ENCODE measurements at places on chromosomes 6 and 20.
A peak's percentile ranks its signal among the peaks of the same experiment; 100 is the strongest.

DNA sequence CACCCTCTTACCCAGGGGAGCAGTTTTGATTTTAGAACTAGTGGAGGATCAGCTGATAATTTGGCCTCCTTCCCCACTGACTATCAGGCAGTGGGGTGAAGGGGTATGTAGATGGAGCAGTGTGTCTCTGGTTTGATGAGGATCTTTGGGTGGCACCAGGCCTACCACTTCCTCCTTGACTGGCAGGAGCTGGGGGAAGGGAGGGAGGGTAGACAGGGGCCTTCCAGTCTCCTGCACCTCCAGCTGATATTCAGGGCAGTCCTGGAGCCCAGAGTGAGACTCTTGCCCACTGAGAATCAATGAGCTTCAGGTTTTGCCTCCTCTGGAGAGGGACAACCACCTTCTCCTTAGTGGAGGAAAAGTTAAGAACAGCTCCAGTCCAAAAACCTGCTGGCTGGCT, 3.2 kb downstream of the DEF6 start:
- DNase-seq: peak; percentile 5

DNA sequence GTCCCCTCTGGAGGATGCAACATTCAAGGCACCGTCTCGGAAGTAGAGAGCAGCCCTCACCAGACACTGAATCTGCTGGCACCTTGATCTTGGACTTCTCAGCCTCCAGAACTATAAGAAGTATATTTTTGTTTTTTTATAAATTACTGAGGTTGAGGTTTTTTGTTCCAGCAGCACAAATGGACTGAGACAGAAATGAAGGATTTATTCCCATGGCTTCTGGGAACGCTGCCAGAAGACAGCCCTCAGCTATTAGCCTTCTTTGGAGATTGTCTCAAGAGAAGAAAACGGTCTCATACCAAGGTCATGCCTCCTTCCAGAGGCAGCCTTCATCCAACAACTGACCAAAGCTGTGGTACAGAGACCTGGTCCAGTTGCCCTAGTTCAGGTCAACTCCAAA, 85.4 kb downstream of the CHMP4B start:
- no peak for DNase-seq

GRCh38 chr6:3291346-3291745, 32.6 kb downstream of the PSMG4 start:
- DNase-seq: no peak

DNA sequence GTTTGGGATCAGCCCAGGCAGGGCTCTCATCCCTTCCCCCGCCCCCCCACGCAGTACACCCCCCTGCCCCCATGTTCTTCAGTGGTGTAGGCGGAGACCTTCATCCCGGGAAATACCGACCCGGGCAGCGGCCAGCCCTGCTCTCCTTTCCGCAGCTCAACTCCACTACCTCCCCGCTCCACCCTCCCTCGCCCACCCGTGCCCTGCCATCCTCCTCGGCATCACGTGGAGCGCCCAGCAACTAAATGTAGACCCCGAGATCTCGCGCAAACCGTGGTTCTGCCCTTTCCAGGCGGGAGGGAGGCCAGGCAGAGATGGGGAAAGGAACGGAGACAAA, 1932.2 kb upstream of the DEFB115 start:
- no peak for DNase-seq

DNA sequence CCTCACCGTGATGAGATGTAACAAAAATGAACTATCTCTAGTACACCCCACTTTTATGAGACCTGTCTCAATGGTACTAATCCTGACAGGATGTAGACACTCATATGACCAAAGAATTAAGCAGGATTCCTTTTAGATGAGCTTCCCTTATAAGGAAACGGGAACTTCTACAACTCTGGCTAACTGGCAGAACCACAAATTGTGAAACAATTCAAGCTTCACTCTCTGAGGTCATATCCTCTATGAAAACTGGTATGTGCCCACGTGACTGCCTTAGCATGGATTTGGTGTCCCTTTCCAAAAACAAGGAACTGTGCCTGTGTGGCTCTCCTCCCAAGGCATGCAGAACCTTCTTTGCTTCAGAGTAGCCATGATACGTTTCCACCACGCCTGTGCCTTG, 14.1 kb upstream of the CPNE5 start:
- peak; percentile 95 for DNase-seq

- no peak for DNase-seq
Measured at GRCh38 chr6:36361071-36361470, 24.4 kb upstream of the BNIP5 start.

- DNase-seq: no peak
Measured at GRCh38 chr6:5766260-5766659, 240.5 kb downstream of the NRN1 start.

GRCh38 chr6:140134224-140134623, 759.8 kb upstream of the CITED2 start:
- no peak for DNase-seq

- no peak for DNase-seq
Measured at GRCh38 chr6:169028343-169028742, 225.3 kb downstream of the THBS2 start.

DNA sequence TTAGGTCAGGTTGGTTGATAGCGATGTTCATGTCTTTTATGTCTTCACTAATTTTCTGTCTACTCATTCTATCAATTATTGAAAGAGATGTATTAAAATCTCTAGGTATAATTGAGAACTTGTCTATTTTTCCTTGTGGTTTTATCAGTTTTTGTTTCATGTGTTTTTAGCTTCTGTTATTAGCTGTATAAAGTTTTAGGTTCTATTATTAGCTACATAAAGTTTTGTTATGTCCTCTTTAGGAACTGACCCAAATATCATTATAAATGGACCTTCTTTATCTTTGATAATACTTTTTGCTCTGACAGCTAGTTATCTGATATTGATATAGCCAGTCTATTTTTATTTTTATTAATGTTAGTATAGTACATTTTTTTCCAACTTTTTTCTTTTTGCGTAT, 92.4 kb upstream of the TMEM170B start:
- DNase-seq: no peak

- DNase-seq: no peak
Measured at GRCh38 chr6:162069995-162070394, 657.6 kb downstream of the PRKN start.

- peak; percentile 60 for DNase-seq
Measured at GRCh38 chr6:6890400-6890858, 217.3 kb upstream of the RREB1 start.

DNA sequence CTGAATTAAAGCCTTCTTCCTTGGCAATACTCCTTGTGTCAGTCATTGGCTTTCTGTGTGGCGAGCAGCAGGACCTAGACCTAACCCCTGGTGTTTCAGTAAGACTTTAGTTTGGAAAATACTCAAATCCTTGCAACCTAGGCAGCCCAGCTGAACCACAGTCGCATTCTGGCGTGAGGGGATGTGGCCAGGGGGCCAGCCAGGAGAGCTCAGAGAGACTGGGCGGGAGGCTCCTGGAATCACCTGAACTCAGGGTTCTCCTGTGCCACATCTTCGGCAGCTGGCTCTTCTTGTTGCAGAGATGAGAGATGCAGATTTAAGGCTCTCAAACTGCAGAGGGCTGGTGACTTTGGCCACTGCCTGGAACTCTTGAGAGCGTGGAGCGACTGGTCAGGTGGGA, 102.7 kb downstream of the SYNDIG1 start:
- DNase-seq: no peak

- no peak for DNase-seq
Measured at GRCh38 chr6:42403421-42403820, 48.3 kb downstream of the TRERF1 start.

- no peak for DNase-seq
Measured at GRCh38 chr20:8249634-8250033, 117.6 kb downstream of the PLCB1 start.

- DNase-seq: no peak
Measured at GRCh38 chr6:5730585-5731263, 276.0 kb downstream of the NRN1 start.

- DNase-seq: no peak
Measured at GRCh38 chr6:74891349-74891831, 314.5 kb downstream of the COL12A1 start.

DNA sequence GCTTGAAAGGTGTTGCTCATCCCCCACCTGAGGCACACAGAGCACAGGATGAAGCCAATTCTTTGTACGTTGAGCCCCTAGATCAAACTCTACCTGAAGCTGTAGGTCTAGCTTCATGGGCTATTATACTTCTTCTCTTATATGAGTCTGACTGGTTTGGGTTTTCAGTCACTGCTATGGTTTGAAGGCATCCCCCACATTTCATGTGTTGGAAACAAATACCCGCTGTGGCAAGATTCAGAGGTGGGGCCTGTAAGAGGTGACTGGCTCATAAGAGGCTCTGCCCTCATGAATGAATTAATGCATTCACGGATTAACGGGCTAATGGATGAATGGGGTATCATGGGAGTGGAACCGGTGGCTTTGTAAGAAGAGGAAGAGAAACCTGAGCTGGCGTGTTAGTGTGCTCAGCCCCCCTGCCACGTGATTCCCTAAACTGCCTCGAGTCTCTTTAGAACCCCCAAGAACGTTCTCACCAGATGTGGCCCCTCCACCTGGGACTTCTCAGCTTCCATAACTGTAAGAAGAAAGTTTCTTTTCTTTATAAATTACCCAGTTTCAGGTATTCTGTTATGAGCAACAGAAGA, 39.2 kb downstream of the PREX1 start:
- DNase-seq: no peak

GRCh38 chr6:144266091-144266649, 19.0 kb upstream of the UTRN start:
- no peak for DNase-seq

GRCh38 chr20:22946596-22946995, 88.5 kb upstream of the SSTR4 start:
- no peak for DNase-seq

GRCh38 chr6:164417537-164418261, 891.7 kb downstream of the C6orf118 start:
- no peak for DNase-seq

GRCh38 chr6:166613027-166613426, 14.0 kb downstream of the RPS6KA2 start:
- no peak for DNase-seq

DNA sequence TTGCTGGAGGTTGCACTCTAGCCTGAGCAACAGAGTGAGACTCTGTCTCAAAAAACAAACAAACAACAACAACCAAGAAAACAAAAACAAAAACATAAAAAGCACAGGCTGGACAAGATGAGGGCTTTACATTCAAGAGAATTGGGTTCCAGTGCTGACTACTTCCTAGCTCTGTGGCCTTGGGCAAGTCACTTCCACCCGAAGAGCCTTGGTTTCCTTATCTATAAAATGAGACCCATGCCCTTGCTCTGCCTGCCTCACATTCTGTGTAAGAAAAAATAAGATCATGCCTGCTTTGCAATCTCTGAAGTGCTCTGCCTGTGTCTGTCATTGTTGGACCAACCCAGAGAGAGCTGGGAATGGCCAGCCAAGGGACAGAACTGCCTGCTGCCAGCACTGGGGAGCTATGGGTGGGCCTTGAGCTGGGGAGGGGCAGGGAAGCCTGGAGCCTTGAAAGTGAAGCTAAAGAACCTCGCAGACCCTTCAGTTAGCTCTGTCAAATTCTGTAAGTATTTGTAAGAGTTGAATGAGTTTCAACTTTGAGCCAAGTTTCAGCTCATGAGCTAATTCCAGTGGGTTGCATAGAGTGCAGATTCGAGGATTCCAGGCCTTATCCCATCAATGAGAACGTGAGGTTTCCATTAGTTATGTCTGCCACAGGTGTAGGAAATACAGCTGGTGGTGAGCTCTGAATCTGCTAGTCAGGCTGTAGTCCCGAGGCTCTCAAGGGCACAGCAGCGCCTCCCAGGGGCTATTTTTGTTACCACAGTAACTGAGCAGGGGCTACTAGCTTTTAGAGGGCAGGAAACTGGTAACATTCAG, 93.2 kb downstream of the DLGAP4 start:
- DNase-seq: peak; percentile 35

DNA sequence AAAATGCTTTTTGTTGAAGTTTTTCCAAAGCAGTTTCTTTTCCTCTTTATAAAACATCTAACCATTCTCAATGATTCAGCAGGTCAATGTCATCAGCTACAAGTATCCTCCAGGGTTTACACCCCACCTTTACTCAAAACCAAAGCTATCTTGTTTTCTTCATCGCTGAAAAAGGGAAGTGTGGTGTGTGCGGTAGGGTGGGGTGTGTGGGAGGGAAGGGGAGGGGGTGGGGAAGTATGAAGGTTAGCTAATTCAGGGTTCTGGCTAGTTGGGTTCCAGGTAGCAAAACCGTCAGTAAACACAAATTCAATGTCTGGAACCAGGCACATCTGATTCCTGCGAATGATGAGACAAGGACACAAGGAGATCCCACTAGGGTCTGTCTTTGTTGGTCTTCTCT, 189.6 kb downstream of the GJA10 start:
- DNase-seq: peak; percentile 34

- DNase-seq: no peak
Measured at GRCh38 chr6:48782225-48782624, 671.2 kb upstream of the PTCHD4 start.

GRCh38 chr6:138728662-138729061, 44.9 kb upstream of the CCDC28A start:
- peak; percentile 93 for DNase-seq

DNA sequence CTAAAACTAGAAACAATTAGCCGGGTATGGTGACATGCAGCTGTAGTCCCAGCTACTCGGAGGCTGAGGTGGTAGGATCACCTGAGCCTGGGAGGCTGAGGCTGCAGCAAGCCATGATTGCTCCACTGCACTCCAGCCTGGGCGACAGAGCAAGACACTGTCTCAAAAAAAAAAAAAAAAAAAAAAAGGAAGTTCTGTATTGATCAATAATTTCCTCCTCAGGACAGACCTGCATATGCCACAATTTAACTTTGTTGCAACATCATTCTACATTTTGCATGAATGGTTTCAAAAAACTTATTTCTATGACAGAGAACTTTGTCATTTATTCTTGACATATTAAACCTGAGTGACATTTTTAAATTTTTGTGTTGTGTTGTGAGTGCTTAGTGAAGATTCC, 5.5 kb downstream of the DNAJC5 start:
- peak; percentile 9 for DNase-seq

DNA sequence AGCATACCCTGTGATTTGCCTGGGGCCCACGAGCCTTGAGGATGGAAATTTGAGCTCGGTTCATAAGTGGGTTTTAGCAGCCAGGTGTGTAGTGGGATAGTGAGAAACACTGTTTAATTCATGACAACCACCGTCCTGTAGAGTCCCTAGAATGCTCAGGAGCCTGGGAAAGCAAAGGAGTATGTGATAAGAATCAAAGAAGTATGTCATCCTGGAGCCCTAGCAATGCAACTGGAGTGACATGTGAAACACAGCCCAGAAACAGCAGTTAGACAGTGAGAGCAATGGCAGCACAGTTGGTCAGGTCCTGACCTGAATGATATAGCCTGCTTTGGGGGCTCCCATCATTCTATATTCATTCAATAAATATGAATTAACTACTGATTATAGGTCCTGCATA, 161.2 kb upstream of the ECI2 start:
- no peak for DNase-seq

DNA sequence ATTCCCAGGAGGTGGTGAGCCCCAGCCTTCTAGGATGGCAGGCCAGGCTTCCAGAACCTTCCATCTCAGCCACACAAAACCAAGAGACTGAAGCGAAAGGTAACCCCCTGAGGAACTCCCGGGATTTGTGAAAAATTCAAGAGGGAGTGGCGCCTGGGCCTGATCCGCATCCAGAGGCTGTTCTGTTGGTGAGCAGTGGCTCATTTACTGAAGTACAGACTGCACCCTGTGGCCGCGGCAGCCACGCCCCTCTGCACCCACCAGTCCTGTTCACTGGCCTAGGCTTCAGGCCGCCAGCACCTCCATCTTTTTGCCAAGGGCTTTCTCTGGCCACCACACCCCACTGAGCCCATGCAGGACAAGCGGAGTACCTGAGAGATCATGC, 79.1 kb upstream of the PTPN1 start:
- DNase-seq: no peak
